Hypothalamus (tissue), 51 donors: ENCODE measurements at places on chromosomes 5 and 9.

DNA sequence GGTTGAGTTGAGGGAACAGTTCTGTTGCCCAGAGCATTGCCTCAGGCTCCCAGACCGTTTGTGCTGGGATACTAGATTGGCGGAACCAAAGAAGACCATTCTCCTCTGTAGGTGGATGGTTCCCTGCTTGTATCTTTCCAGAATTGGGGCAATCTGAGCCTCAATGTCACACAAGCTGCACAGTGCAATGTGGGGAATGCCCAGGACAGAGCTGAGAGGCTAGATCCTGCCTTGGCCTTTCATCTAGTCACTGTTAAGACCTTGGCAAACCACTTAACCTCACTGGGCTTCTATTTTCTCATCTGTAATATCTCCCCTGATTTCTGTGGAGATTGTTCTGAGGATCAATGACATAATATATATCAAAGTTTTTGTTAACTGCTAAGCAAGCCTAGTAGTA lies 16.9 kb upstream of the ERAP2 start:
- no peak for DNase-seq

DNA sequence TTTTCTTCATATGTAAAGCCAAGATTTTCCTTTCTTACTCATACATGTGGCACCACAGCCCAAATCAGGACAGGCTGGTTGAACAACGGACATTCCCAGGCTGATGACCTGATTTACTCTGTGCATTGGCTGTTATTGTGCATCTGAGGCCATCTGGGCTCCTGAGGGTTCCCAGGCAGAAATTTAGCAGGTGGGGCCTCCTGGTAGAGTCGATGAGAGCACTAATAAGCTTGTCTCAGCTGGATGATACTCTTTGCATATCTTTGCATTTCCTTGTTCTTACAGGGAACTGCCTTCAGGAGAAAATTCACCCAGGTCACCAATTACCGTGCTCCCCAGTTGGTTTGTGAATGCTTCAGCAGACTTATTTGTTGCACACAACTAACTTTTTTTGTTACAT lies 605.1 kb downstream of the ELAVL2 start:
- no peak for DNase-seq

- DNase-seq, result no peak
These were observed 40.0 kb downstream of the KLHL3 start for GRCh38 chr5:137695651-137696428.

DNA sequence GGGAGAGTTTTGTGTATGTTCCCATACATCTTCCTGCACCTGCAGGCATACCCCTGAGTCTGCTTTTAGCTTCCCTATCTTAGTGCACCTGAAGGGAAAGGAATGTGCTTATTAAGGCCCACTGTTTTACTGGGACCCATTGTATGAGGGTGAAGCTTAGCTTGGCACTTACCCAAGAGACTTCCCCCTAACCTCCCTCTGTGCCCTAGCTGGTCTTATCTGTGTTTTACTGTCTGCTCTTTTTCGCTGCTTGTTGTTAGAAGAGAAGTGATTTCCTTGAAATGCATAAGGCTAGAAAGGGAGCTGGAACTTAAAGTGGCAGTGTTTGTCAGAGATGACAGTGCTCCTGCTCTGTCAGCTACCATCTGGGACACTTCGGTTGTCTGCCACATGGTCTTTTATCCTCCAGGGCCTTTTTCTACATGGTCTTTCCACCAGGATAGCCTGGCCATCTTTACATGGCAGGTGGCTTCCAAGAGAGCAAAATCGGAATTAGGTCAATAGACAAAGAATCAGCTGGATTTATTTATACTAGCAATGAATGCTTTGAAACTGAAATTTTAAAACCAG lies 122.5 kb upstream of the SLC44A1 start:
- DNase-seq, result no peak

DNA sequence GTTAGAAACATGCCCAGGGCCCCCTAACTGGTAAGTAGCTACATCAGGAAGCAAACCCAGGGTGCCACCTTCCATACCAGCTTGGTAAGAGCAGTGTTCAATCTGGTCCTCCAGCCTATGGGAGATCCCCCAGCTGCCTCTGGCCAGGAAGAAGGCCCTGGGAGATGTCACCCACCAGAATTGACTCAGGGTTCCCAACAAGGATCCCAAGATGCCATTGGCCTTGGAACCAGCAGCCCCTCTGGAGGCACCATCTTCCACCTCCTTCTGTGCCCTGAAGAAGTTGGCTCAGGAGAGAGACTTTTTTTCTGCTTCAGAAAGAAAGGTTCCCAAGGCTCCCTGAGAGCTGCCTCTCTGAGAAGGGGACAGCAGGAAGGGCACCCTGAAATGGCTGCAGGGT lies 56.6 kb upstream of the IL17B start:
- DNase-seq, result no peak

- DNase-seq, result no peak
These were observed 154.8 kb downstream of the ADAMTS6 start for GRCh38 chr5:65326922-65327321.

DNA sequence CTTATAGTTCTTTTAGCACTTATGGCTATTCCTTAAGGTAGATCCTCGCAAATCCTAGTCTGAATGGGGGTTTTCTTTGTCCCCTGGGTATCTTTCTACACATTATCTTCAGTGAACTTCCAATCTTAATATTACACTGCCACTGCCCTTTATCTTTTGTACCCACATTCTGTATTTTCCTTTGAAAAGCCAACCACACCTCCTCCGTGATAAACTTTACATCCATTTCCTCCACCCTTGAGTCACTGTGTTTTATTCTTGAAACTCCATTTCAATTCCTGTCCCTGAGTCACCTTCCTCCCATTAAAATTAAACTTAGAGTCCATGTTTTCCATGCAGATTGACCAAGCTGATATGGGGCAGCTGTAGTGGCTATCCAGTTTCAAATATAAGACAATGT lies 43.2 kb upstream of the RICTOR start:
- no peak for DNase-seq

GRCh38 chr5:175162036-175162435 lies 281.9 kb downstream of the DRD1 start:
- DNase-seq, result no peak

- DNase-seq, result no peak
These were observed 17.3 kb downstream of the MAMDC2 start for GRCh38 chr9:70060883-70061507.

- DNase-seq, result no peak
These were observed 38.1 kb downstream of the ITGA1 start for GRCh38 chr5:52825826-52826225.

DNA sequence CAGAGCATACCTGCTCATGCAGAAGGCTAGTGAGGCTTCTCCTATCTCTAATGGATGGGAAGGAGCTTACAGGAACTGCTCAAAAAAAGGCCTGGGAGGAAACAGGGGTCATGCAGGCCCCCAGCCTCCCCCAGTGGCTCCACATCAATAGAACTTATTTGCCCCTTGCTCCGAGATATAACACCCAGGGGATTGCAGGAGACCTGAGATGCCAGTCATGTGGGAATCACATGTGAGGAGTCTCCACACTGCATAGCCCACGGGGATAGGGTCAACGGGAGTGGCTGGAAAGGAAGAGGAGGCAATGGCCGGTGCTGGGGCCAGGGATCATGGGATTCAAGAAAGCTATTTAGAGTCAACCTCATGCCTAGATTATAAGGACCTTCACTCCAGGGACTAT lies 76.2 kb downstream of the NRG2 start:
- DNase-seq, result no peak

- DNase-seq, result no peak
These were observed 239.3 kb downstream of the GAS1 start for GRCh38 chr9:86707932-86708510.

GRCh38 chr5:34597034-34598027 lies 58.8 kb upstream of the RAI14 start:
- DNase-seq, result no peak

DNA sequence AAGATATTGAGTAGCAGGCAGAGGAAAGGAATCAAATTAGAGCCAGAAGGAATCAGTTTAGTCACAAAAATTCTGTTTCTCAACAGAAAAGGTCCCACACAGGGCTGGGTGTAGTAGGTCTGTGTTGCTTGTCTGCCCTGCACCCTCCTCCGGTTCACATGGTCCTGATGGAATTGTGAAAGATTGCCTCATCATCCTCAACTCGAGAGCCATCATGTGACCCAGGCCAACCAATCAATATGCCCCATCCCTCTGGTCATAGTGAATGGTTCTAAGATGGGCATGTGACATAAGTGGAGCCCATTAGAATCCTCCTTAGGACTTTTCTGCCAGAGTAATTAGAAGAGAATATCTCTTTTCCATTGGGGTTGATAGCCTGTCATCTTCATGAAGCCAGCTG lies 56.7 kb upstream of the RAD23B start:
- DNase-seq, result no peak

DNA sequence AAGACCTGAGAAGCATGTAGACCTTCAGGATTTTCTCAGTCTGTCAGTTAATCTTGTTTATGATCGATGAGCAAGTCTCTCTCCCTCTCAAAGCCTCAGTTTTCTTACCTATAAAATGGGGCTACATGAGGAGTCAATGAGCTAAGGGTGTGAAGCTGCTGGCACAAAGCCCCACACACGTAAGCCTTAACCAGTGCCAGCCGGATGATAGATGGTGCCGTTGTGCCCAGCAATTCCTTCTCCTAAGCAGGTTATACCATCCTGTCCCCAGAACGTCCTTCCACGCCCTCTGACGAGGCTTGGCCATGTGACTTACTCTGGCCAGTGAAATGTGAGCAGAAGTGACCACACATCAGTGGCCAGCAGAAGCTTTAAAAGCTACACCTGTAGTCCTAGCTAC lies 179.0 kb downstream of the C9orf50 start:
- DNase-seq, result no peak

DNA sequence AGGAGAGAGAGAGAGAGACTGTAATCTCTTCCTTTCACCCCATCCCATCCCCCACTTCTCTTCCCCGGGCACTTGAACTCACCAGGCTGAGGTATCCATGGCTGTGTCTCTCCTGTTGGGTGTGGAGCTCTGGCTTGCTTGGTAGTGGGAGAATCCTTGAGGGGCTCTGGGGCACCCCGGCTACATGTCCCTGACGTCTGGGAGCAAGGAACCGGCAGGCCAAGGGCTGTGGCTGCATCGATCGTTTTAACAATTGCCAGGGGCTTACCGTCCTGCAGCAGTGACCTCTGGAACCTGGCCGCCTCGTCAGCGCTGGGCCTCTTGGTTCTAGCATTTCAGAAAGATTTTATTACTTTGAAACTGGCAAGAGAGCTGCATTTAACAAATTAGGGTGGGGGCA lies 30.0 kb downstream of the FGF18 start:
- DNase-seq, result no peak

DNA sequence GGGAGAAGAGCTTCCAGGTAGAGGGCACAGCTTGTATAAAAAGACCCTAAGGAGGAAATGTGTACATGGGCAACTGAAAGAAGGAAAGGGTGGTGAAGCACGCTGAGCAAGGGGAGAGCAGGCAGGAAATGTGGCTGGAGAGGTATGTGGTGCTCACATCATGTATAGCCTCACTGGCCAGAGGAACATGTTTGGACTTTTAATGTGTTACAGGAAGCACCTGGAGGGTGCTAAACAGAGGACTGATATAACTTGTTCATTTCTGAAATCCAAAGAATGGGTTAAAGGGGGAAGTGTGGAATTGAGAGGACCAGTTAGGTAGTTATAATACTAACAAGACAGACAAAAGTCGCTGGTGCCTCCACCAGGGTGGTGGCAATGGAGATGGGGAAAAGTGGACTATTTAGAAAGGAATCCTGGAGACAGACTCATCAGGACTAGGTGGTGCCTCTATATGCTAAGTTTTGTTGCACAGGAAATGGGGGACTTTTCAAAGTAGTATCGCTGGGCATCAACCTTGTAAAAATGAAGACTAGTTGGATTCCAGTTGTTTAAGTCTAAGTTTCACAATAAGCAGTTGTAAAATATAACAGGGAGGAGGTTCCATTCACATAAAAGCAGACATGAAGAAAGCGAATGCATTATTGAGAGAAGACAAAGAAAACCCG lies 63.1 kb upstream of the CD180 start:
- no peak for DNase-seq

DNA sequence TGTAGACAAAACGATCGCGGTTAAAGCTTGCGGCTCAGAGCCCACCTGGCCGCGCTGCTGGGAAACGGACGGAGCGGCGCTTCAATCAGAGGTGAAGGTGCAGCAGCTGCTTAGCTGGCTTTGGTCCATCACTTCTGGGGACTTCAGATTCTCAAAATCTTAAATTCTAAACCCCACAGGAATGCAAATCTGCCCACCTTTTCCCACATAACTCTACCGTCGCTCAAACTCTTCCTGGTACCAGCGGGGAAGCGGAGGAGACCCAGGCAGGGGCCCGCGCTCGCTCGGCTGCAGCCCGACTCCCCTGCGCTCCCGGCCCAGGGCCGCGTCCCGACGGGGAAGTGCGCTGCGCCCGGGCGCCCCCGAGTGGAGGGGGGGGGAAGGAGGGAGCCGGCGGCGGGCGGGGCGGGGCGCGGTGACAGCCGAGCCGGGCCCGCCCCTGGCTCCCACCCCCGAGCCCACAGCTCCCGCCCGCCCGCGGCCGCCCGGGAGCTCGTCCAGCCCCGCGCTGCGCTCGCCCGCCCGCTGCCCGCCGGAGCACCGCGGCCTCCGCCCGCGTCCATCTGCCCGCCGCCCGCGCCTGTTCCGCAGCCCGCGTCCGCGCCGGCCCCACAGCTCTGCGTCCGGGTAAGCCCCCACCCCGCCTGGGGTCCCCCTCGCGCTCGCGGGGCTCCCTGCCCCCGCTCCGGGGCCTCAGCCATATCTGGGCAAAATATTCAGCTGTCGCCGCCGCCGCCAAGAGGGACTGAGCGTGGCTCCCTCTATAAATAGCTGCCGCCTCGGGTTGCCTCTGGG lies at the start of gene TMOD1:
Gene TMOD1 (plus strand): TSS at position 490 of the 795 bp plus-strand sequence. CDS start 22,523 bp downstream, outside the sequence.
- no peak for DNase-seq

DNA sequence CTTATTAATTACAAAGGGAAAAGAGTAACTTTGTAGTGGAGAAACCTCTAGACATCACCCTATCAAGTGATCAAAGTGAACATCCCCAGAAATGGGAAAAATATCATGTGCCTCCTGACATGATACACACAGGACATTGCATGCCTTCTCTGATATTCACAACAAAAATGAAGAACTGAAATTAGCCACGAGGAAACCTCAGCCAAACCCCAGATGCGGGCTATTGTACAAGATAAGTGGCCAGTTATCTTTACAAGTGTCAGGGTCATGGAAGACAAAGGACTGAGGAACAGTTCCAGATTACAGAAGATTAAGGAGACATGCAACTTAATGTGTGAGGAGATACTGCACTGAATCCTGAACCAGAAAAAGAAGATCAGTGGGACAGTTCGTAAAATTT lies 23.8 kb upstream of the NPM1 start:
- no peak for DNase-seq

DNA sequence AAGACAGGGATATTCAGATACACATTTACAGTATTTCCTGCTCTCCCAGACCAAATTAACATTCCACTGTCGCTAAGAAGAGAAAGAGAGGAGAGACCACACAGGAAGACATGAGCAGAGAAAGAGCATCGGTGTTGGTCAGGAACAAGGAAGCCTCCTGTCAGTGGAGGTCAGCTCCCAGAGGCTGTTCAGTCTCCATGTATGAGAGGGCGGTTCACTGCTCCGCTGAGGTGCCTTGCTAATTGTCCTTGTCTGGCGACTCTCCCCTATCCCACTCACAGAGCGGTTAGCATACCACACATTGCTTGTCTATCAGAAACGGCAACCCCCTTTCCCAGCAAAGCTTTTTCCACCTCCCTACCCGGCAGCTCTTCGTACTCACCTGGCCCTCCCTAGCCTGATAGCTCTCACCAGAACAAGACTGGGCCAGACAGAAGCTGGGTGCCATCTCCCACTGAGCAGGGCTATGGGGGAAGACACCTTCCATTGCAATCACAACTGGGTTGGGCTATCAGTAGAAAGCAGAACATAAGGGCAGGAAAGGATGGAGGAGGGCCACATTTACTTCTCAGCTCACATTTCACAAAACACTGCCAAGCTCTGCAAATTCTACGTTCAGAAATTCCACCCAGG lies 58.6 kb upstream of the LMNB1 start:
- DNase-seq, result no peak

- no peak for DNase-seq
These were observed 51.4 kb downstream of the TNFSF8 start for GRCh38 chr9:114878879-114879564.
